T-helper 17 cell (primary cell): ENCODE measurements at places on chromosomes 5 and 9. TPM values are rescaled to one million over a fixed set of nuclear protein-coding genes. Genes with fewer than 3 reads are reported as not detected.
A peak's percentile ranks its signal among the peaks of the same experiment; 100 is the strongest.

GRCh38 chr5:133121080-133121479 is 69.3 kb downstream of the HSPA4 start:
- peaks cover 7% of the 10 kb centered on the region for H3K4me1 ChIP-seq
- DNase-seq, result no peak
- H3K27me3 ChIP-seq, result peaks cover 16% of the 10 kb centered on the region
- no peaks in the 10 kb centered on the region for H3K36me3 ChIP-seq
- H3K27ac ChIP-seq, result peak overlapping the region; percentile 80
- no peak overlapping the region for H3K4me3 ChIP-seq

DNA sequence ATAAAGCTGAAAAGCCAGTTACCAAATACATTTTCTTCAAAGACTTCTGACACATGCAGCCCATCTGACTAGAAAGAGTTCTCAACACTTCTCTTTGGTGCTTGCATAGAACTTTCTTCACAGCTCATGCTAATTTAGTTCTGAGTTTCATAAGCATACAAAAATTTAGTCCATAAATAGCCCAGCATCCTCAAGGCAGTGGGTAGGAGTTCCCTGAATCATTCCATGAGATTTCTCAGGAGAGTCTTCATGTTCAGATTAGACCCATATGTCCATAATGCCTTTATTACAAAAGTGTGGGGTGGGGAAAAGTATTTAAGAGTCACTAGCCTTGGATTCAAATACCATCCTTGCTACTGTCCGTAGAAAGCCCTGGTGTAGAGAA is 290.2 kb upstream of the RGMB start:
- no peak for DNase-seq
- no peaks in the 10 kb centered on the region for H3K4me1 ChIP-seq

DNA sequence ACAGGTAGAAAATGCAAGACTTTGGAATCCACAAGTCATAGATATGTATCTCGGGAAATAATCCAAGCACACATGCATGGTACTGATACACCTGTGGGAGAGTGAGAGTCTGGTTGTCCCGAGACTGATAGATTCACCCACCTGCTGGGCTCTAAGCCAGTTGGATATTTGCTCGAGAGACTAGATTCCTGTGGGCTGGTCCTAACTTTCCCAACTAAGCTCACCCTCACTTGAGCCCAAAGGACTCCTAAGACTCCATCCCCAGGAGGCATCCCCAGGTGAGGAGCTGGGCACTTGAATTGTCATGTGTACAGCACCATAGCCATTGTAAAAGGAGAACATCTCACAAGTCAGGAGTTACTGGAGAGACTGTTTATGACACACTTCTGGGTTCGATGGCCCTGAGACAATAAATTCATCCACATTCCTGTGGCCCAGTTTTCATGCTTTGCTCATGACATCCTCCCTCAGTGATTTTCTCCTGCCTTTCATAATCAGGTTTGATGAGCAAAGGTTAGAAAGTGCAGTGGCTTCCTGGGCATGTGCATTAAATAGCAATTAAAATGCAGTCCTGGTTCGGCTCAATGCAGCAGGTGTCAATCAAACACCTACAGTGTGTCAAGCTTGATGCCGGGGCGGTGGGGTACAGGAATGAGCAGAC is 18.1 kb downstream of the SLC1A1 start:
- peaks cover 4% of the 10 kb centered on the region for H3K4me1 ChIP-seq
- peaks cover 7% of the 10 kb centered on the region for H3K27me3 ChIP-seq
- no peak overlapping the region for H3K27ac ChIP-seq
- no peaks in the 10 kb centered on the region for H3K36me3 ChIP-seq
- no peak overlapping the region for H3K4me3 ChIP-seq

- H3K27ac ChIP-seq, result peak overlapping the region; percentile 77
- peaks cover 2% of the 10 kb centered on the region for H3K36me3 ChIP-seq
- H3K4me3 ChIP-seq, result no peak overlapping the region
- no peak for DNase-seq
These were observed 15.7 kb upstream of the CEP120 start for GRCh38 chr5:123438902-123439301.

- no peak for DNase-seq
- no peaks in the 10 kb centered on the region for H3K27me3 ChIP-seq
- no peak overlapping the region for H3K4me3 ChIP-seq
- no peaks in the 10 kb centered on the region for H3K4me1 ChIP-seq
- no peaks in the 10 kb centered on the region for H3K36me3 ChIP-seq
These were observed 9.3 kb upstream of the GOLGA1 start for GRCh38 chr9:124950050-124950718.

DNA sequence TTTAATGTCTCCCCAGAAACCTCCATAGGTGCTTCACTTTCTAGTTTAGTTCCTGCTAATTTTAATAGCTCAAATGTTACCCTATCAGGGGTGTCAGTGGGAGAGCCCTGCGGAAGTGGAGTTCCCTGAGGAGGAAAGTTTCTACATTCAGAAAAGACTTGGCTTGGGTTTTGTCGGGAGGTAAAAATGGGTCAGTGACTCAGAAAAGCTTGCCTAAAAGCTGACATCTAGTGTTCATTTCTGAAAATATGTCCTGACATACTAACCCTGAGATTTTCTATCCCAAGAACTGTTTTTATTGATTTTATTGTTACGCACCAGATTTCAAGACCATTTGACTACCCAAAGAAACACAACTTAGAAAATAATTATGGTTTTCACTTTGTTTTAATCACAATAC is 40.9 kb upstream of the GLDC start:
- H3K27me3 ChIP-seq, result no peaks in the 10 kb centered on the region
- no peak overlapping the region for H3K27ac ChIP-seq
- peaks cover 16% of the 10 kb centered on the region for H3K4me1 ChIP-seq
- H3K4me3 ChIP-seq, result no peak overlapping the region
- H3K36me3 ChIP-seq, result no peaks in the 10 kb centered on the region

DNA sequence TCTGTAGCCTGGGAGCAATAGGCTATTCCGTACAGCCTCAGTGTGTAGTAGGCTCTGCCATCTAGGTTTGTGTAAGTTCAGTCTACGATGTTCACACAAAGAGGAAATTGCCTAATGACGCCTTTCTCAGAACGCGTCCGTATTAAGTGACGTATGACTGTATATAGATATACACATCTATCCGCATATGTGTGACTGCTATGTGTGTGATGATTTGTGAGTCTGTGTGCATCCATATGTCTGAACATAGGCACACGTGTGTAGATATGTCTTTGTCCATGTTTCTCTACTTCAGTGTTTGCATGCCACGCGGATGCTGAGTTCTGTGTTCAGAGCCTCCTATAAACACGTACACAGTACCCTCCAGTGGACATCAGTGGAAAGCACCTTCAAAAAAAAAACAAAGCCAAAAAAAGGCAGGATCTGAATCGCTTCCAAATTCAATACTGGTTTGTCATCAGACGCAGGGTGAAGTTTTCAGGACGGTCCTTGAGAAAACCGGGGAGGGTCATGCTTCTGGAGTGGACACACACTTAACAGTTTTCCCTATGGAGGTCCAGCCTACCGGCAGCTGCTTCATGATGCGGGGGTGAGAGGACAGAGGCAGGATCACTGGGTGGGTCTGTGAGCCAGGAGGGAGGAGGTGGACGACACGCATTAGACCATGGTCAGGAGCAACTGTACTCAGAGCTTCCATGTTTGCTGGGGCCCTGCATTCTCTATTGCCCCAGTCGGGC is 29.5 kb upstream of the ALDH1B1 start:
- H3K4me3 ChIP-seq, result peak overlapping the region; percentile 76
- no peak overlapping the region for H3K27ac ChIP-seq
- H3K27me3 ChIP-seq, result peaks cover 9% of the 10 kb centered on the region
- no peak for DNase-seq

- peak overlapping the region; percentile 83 for H3K27ac ChIP-seq
- no peaks in the 10 kb centered on the region for H3K27me3 ChIP-seq
- H3K4me3 ChIP-seq, result no peak overlapping the region
- H3K36me3 ChIP-seq, result no peaks in the 10 kb centered on the region
- DNase-seq, result no peak
These were observed 11.9 kb downstream of the EHMT1 start for GRCh38 chr9:137630679-137631078.

The PFN3 gene
- total RNA-seq, result not detected

The PTGS1 gene
- 123 TPM for total RNA-seq

The GHR gene
- total RNA-seq, result not detected

The SLC45A2 gene
- not detected for total RNA-seq

The GFM2 gene
- total RNA-seq, result 20.7 TPM

The CCDC187 gene
- total RNA-seq, result not detected
